ENCODE measurements at places on chromosomes 11 and 22. TPM values are rescaled to one million over a fixed set of nuclear protein-coding genes. Genes with fewer than 3 reads are reported as not detected.

Gene C22orf15
- 2.2 TPM for total RNA-seq

Gene PAMR1
- 55.3 TPM for total RNA-seq

Gene OR10A2
- not detected for total RNA-seq

DNA sequence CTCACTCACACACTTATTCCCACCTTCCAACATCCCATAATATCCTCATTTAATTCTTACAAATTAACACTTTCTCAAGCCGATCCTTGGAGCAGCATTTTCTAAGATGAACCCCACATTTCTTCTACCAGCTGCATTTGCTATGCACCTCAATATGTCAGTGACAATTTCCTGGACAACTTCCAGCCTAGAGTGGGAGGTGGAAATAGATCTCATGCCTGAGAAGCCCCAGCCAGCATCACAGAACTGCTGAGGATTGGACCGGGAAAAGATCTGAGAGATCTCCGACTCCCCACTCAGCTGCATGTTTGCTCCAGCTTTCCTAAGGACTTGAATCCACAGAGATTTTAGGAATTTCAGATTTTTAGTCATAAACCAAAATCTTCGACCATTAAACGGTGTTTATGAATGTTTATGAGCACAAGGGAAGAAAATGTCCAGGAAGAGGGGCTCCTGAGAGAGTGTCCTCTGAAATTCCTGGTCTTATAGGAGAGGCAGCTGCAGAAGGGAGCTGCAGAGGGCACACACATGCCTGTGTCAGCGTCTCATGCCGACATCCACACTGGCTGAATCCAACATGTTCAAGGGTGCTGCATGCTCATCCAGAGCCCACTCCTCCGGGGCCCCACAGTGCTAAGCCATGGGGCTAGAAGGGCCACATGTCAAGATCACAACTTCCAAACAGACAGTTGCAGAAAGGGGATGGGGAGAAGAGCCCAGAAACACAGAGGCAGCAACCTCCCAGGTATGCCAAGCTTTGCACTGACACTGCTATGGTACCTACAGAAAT, 68.6 kb downstream of the MICAL3 start:
- peaks cover 7% of the 10 kb centered on the region for H3K4me1 ChIP-seq
- no peaks in the 10 kb centered on the region for H3K36me3 ChIP-seq
- H3K27ac ChIP-seq: no peak overlapping the region

GRCh38 chr11:62669420-62670161, 1.9 kb upstream of the UQCC3 start:
- H3K27me3 ChIP-seq: no peaks in the 10 kb centered on the region
- no peak overlapping the region for H3K4me3 ChIP-seq
- H3K4me1 ChIP-seq: no peaks in the 10 kb centered on the region
- H3K27ac ChIP-seq: peak overlapping the region; percentile 36
- peak; percentile 55 for DNase-seq

DNA sequence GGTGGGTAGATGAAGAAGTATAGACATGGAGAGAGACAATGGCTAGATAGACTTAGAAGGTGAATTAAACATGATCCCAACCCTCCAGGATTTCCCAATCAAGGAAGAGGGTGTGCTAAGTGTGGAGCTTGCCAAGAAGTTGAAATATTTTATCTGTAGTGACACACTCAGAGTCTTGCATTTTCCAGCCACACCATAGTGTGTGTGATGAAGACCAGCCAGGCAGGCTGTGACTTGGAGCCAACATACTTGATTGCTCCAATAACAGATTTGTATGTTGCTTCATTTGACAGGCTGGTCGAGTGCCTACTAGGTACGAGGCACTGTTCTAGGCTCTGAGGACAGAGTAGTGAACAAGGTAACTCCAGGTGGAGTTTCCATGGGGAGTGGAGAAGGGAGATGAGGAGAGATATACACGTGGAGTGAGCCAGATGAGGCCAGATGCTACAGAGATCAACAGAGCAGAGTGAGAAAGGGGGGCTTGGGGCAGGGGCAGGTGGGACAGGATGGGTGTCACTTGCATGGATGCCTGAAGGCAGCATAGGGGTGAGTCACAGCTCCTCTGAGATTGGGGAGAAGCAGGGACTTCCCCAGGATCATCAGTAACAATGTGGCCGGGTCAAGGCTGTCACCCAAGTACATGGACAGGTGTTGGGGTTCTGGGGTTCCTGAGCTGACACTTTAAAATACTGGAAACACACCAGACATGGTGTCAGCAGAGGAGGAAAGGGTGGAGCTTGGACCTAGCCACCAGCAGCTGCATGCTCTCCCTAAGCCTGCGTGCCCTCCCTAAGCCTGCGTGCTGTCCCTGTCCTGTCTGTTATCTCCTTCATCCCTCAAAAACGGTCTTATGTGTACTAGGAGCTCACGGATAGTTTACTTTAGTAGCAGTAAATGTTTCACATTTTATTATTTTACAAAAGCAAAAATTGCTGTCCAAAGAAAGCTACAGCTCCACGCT, 23.6 kb downstream of the PDGFB start:
- H3K36me3 ChIP-seq: no peaks in the 10 kb centered on the region
- H3K4me3 ChIP-seq: no peak overlapping the region
- no peak overlapping the region for H3K27ac ChIP-seq
- H3K4me1 ChIP-seq: no peaks in the 10 kb centered on the region
- no peaks in the 10 kb centered on the region for H3K27me3 ChIP-seq
- peak; percentile 40 for DNase-seq

DNA sequence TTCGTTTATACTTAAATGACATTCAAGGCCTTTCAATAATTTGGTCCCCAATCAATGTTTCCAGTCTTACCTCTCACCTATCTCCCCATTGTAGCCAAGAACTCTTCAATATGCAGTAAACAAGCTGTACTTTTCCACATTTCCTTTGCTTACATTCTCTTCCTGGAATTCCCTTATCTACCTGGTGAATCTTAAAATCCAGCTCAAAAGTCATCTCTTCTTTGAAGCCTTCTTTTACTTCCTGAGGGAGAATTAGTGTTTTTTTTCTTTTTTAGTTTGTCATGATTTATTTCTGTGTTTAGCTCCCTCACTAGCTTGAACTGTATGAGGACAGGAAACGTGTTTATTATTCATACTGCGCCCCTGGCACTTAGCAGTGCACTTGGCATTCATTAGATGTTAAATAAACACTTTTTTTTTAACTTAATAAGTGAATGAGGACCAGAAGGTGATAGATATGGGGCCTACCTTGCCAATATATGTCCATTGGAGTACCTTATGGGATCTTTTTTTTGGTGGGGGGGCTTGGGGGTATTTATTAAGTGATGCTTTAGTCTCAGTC, 4.9 kb upstream of the PTS start:
- no peak for DNase-seq
- no peaks in the 10 kb centered on the region for H3K36me3 ChIP-seq
- no peak overlapping the region for H3K4me3 ChIP-seq
- peaks cover 20% of the 10 kb centered on the region for H3K27me3 ChIP-seq

- DNase-seq: no peak
- no peaks in the 10 kb centered on the region for H3K36me3 ChIP-seq
- peaks cover 3% of the 10 kb centered on the region for H3K4me1 ChIP-seq
- H3K27me3 ChIP-seq: no peaks in the 10 kb centered on the region
- no peak overlapping the region for H3K4me3 ChIP-seq
- H3K27ac ChIP-seq: no peak overlapping the region
Measured at GRCh38 chr22:25953276-25953675, 211.3 kb downstream of the MYO18B start.

GRCh38 chr22:41664951-41665350, 23.7 kb downstream of the SNU13 start:
- peaks cover 54% of the 10 kb centered on the region for H3K36me3 ChIP-seq
- H3K27me3 ChIP-seq: no peaks in the 10 kb centered on the region
- H3K4me1 ChIP-seq: no peaks in the 10 kb centered on the region
- no peak overlapping the region for H3K4me3 ChIP-seq

- no peak for DNase-seq
- no peaks in the 10 kb centered on the region for H3K36me3 ChIP-seq
- H3K4me1 ChIP-seq: no peaks in the 10 kb centered on the region
- H3K27me3 ChIP-seq: no peaks in the 10 kb centered on the region
Measured at GRCh38 chr11:73464347-73464746, 88.1 kb downstream of the RELT start.

DNA sequence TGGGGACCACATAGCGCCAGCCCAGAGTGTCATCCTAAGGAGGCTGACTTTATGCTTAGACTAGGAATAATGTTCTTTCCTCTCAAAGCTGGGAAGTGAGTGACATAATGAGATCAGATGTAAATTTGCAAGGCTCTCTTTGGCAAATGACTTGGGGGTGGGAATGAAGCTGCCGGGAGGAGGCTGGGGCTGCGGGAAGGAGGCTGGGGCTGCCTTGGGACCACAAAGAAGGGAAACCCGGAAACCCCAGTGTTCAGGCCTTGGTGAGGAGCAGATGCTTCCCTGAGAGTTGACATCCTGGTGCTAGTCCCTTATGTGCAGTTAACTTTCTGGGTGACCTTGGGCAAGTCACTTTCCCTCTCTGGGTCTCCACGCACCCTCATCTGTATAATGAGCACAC, 182.0 kb downstream of the CHST1 start:
- H3K27me3 ChIP-seq: no peaks in the 10 kb centered on the region
- H3K4me1 ChIP-seq: no peaks in the 10 kb centered on the region
- H3K36me3 ChIP-seq: no peaks in the 10 kb centered on the region
- no peak overlapping the region for H3K4me3 ChIP-seq
- DNase-seq: peak; percentile 26

- H3K36me3 ChIP-seq: peaks cover 13% of the 10 kb centered on the region
- no peak overlapping the region for H3K27ac ChIP-seq
- H3K27me3 ChIP-seq: no peaks in the 10 kb centered on the region
- DNase-seq: peak; percentile 86
- H3K4me3 ChIP-seq: peak overlapping the region; percentile 88
Measured at GRCh38 chr11:123196060-123196714, 1.1 kb upstream of the CLMP start.
